Activated naive CD4-positive, alpha-beta T cell treated with anti-CD3 and anti-CD28 coated beads for 36 hours (primary cell): ENCODE measurements at places on chromosomes 4 and X. TPM values are rescaled to one million over a fixed set of nuclear protein-coding genes. Genes with fewer than 3 reads are reported as not detected.

POLN gene
- total RNA-seq, result 0.91 TPM

- peak; percentile 80 for DNase-seq
Observed at GRCh38 chrX:69222103-69223090, 57.1 kb upstream of the PJA1 start.

GRCh38 chrX:16462912-16463311 is 187.0 kb upstream of the S100G start:
- DNase-seq, result no peak

DNA sequence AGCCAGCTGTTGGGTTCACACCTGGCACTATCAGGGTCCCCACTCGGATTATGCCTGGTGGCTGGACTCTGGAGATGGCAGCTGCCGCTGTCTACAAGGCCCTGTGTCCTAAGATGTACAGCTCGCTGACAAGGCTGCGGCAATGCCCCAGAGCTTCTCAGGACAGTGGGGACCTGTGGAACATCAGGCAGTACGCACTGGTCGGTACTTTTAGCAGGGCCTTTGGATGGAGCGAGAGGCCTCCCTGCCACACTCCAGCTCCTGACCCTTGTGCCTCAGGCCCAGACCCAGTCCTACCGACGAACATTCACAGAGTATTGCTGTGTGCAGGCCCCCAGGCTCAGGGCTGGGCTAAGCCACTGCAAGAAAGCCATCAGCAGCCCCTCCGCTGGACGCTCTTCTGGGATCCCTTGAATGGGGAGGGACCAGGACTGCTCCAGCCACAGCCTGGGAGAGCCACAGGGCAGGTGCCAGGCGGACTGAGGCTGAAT is 45.7 kb upstream of the HMX1 start:
- DNase-seq, result no peak

DNA sequence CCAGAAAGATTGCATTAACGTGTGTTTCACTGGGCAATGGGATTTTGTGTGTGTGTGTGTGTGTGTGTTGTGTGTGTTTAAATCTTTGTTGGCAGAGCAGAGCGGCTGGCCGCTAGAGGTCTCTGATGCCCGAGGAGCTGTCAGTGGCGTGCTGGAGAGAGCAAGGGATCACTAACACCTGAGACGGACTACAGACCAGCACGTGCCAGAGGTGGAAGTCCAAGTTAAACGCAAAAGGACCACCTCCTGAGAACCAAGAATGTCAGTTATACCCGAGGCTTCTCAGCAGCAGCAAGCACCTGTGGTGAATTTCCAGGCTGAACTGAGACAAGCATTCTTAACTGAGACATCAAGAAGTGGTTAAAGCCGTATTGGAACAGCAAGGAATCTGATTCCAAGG is 9.0 kb upstream of the SLC25A14 start:
- peak; percentile 65 for DNase-seq

COX18 gene
- 20.9 TPM for total RNA-seq

DNA sequence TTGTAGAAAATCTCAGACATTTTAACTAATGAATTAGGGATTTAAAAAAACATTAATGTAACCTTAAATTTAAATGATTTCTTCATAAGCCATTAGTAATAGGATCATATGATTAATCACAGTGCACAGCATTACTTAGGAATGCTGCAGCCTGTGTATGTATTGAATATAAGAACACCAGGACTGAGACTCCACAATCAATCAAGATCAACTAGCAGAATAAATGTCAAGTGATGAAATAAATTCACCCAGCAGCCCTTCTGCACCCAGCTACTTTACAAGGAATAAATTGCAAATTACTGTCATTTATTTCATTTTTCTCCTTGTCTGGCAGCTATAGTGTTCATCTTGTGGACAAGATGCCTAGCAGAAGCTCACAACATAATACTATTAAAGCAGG is 46.5 kb downstream of the NEIL3 start:
- no peak for DNase-seq

DNA sequence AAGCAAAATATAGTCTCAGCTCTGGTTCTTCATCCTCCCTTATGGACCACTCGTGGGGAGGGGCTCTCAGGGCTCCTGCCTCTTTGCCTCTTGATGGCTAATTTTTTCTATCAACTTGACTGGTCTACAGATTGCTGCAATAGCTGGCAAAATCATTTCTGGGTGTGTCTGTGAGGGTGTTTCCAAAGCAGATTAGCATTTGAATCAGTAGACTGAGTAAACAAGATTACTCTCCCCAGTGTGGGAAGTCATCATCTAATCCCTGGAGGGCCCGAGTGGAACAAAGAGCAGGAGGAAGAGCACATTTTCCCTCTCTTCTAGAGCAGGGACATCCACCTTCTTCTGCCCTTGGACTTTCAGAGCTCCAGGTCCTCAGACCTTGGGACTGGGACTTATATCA is 153.5 kb downstream of the STK32B start:
- DNase-seq, result no peak

TMEM31 gene
- total RNA-seq, result 0.31 TPM

GRCh38 chr4:6207602-6208001 is 7.3 kb upstream of the JAKMIP1 start:
- DNase-seq, result no peak

KDR gene
- total RNA-seq, result not detected

DCAF4L1 gene
- total RNA-seq, result 0.12 TPM

DNA sequence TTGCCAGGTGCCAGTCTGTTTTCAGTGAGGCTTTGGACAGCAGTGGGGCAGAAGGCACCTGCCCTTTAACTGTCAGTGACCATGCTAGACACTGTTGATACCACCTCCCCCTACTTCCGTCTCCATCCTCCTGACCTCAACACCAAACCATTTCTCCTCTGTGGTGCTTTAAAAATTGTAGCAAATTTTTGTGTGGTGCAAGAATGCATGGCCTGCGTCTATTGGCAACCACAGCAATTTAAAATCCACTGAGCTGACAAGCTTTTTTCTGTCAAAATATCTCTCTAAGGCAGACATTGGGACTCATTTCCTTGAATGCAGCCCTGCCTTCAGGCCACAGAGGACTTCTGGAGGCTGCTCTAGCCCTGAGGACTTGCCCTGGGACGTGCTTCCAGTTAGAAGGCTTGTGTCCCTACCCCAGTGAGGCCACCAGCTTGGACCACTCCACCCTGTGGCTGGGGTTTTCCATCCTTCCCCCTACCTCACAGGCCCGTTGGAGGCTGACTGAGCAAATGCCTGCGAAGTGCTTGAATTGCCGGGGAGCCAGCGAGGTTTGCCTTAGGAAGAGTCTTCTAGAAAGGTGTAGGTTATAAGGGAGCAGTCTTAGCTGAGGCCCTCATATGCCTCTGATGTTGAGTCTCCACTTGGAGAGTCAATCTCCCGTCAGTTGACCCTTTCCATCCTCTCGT is 6.9 kb downstream of the PRRG3 start:
- no peak for DNase-seq

- DNase-seq, result no peak
Observed at GRCh38 chr4:144313370-144313769, 172.9 kb upstream of the GYPA start.

XAGE2 gene
- total RNA-seq, result not detected

LRAT gene
- total RNA-seq, result not detected

DNA sequence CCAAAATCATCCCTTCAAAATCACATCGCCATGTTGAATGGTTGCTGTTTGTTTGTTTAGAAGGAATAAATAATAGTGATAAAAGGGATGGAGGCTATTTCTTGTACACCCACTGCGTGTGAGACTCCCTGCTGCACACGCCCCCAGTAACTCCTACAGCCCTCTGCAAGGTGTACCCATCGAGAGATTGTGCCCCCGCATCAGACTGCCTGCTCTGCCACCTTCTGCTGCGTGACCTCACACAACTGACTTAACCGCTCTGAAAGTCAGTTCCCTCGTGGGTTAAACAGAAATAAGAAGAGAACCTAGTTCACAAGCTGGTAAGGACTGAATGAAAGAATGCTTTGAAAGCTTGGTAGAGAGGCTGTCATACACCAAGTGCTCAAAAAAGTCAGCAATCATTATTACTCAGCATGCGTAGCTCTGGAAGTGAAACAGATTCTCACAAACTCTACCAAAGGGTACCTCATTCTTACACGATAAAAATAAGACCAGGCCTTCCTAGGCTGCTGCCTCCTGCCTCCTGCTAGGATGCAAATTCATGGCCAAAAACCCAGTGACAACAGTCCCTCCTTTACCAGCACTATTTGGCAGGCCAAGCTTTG is 147.1 kb downstream of the CPEB2 start:
- no peak for DNase-seq

GRCh38 chr4:123017636-123018395 is 95.4 kb upstream of the NUDT6 start:
- no peak for DNase-seq

DNA sequence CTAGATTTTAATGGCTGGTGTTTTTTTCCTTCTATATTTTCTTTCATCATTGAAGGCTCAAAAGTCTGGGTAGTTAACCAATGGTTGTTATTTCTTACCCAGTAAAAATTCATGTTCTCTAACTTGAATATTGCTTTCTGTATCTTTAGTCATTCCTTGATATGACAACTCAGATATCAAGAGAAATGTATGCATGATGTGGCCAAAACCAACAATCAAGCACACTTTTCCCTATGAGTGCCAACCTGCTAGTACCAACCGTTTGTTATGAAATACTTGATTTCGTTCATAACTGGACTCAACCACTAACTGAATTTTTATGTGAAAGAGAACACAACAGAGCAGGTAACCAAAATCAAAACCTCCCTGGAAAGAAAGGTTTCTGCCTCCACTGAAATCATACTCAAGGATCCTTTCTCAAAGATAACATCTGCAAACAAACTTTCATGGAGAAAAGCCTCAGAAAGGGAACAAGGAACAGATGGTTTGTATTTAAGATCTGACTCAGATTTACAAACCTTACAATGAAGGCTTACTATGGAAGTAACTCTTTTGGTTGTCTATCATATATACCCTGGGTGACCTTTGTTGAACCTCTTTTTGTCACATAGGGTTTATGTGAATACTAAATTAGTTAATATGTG is 8.3 kb upstream of the VEGFC start:
- DNase-seq, result no peak

ASB9 gene
- 0.48 TPM for total RNA-seq

AGTR2 gene
- not detected for total RNA-seq

PPBP gene
- not detected for total RNA-seq

LPAR4 gene
- total RNA-seq, result not detected

MTNR1A gene
- total RNA-seq, result not detected

DNA sequence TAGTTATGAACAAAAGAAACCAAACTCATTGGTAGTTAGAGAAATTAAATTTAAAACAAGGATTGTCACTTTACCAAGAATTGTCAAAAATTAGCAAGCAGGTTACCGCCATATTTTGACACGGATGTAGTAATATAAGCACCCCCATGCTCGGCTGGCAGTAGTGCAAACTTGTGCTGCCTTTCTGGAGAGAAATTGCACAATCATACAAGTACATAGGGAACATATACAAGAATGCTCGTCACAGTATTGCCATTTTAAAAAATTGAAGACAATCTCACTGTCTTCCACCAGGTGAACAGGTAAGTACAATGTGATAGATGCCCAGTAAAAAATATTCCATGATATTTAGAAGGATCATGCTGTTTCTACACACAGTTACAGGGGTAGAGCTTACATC is 55.6 kb upstream of the SLC39A8 start:
- no peak for DNase-seq

- peak; percentile 92 for DNase-seq
Observed at GRCh38 chrX:48917139-48918001, 1.5 kb downstream of the PIM2 start.

GLRA3 gene
- total RNA-seq, result not detected

DNA sequence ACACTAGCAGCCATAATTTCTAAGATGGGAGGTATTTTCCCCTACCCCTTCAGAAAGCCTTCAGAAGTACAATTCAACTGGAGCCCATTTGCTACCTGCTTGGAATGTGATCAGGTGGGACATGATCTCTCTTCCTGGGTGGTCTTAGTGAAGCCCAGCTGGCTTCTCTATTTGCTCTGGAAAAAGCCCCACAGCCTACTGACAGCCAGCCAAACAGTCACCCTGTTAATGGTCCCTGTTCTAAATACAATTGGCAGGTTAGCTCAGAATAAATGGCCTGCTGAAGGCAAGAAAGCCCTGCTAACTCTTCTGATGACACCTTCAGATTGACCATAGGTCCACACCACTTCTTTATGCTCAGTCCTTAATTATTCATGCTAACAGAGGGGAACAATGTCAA is 39.9 kb downstream of the HS6ST2 start:
- no peak for DNase-seq

- DNase-seq, result no peak
Observed at GRCh38 chrX:9887659-9888297, 79.4 kb upstream of the CLDN34 start.

DNA sequence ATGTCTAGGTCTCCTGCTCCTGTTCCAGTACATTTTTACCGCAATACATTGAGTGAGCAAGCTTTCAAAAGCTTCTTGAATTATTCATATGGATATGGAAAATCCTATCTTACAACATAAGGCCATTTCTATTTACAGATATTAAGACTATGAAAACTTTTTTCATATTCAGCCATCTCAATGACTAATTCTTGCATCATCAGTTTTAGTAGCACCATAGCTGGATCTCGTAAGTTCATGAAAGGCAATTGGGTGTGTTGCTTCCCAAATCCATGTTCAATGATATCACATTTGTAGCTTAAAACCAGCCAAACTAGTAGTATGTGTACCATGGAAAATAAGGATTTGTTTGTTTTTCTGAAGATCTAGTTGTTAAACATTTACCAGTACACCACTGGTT is 118.3 kb upstream of the GABRA2 start:
- DNase-seq, result no peak

DNA sequence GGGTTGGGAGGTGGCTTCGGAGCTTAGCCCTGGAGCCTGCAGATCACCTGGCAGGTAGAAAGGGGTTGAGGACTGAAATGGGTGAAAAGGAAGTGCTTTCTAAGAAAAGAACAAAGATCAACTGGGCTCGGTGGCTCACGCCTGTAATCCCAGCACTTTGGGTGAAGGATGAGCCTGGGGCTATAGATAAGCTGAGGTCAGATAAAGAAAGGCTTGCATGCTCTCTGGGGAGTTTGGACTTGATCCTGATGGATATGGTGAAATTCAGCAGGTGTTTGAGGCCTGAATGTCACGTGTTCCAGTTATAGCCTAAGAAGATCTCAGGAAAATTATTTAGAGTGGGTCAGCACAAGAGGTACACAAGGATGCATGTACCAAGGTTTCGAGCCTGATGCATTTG is 40.8 kb downstream of the SLC34A2 start:
- DNase-seq, result no peak
